Activated CD4-positive, alpha-beta T cell treated with anti-CD3 and anti-CD28 coated beads for 36 hours (primary cell): ENCODE measurements at places on chromosomes 4 and X. TPM values are rescaled to one million over a fixed set of nuclear protein-coding genes. Genes with fewer than 3 reads are reported as not detected.
A peak's percentile ranks its signal among the peaks of the same experiment; 100 is the strongest.

TCEAL7 gene
- total RNA-seq, result not detected

GPR34 gene
- not detected for total RNA-seq

MAGEA9 gene
- not detected for total RNA-seq

SUPT20HL1 gene
- total RNA-seq, result not detected

DNA sequence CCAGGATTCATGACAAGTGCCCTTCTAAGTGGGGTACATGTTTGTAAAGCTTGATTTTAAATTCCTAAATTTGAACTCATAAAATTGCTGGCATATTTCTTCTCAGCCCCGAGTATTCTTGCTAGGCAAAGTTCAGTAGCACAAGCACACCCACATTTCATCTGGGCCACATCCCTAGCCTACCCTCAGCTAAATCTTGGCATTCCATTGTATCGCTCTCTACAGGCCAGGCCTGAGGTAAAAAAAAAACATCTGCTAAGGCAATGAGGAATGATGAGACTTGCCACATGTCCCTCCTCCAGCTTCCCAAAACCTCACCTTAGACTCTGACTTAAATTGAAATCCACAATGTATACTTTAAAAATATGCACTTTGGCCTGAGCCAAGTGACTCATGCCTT is 51.4 kb upstream of the VCX3B start:
- no peak overlapping the region for H3K27ac ChIP-seq
- H3K27me3 ChIP-seq, result no peaks in the 10 kb centered on the region
- H3K4me1 ChIP-seq, result no peaks in the 10 kb centered on the region

DNA sequence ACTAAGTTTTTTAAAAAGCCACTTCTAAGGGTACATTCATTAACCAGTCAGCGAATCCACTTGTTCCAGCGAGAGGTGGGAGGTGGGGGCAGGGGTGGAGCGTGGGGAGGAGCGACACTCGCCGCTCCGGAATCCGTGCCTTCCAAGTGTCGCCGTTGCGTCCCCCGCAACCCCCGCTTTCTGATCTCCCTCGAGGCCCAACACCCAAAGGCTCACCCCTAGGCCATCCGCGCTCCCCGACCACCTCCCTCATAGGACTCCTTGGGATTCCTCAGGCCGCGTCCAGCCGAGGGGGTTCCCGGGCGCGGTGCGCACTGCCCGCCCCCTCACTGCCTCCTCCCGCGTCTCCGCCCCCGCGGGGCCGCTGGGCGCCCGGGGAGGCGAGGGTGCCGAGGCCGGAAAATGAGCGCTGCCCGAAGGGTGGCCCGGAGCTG is 108.1 kb upstream of the STOX2 start:
- peak; percentile 26 for DNase-seq
- H3K27ac ChIP-seq, result no peak overlapping the region
- peaks cover 58% of the 10 kb centered on the region for H3K27me3 ChIP-seq
- H3K4me1 ChIP-seq, result peaks cover 12% of the 10 kb centered on the region
- H3K36me3 ChIP-seq, result peaks cover 5% of the 10 kb centered on the region

GRCh38 chr4:1975880-1976279 is 32.9 kb downstream of the NELFA start:
- no peak overlapping the region for H3K27ac ChIP-seq
- H3K4me1 ChIP-seq, result no peaks in the 10 kb centered on the region
- H3K4me3 ChIP-seq, result no peak overlapping the region

- H3K27me3 ChIP-seq, result peaks cover 2% of the 10 kb centered on the region
- DNase-seq, result no peak
- H3K4me1 ChIP-seq, result peaks cover 2% of the 10 kb centered on the region
- H3K4me3 ChIP-seq, result no peak overlapping the region
Measured at GRCh38 chrX:68488657-68489056, 10.2 kb upstream of the YIPF6 start.

DNA sequence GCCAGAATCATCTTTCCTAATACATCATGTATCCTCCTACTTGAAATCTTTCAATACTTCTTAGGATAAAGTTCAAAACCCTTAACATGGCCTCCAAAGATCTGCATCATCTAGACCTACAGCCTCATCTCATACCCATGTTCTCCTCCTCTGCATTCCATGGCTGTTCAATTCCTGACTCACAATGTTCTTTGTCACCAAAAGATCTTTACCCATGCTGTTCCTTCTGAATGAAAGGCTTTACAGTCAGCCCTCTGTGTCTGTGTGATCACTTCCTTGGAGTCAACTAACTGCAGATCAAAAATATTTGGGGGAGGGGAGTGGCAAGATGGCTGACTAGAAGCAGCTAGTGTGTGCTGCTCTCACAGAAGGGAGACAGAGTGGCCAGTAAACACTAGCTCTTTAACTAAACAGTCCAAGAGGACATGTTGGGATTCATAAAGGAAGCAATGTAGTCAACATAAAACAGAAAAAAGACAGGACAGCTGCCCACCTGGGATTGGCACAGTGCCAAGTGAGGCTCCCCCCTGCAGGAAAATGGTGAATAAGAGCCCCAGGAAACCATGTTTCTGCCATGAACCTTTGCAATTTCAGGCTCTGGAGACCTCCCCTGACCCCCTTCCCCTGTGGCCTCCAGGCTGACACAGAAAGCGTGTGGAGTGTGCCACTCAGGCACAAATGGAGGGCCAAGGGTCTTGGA is 31.9 kb downstream of the CBR4 start:
- no peak for DNase-seq
- peaks cover 43% of the 10 kb centered on the region for H3K36me3 ChIP-seq
- no peak overlapping the region for H3K27ac ChIP-seq
- H3K27me3 ChIP-seq, result no peaks in the 10 kb centered on the region

DNA sequence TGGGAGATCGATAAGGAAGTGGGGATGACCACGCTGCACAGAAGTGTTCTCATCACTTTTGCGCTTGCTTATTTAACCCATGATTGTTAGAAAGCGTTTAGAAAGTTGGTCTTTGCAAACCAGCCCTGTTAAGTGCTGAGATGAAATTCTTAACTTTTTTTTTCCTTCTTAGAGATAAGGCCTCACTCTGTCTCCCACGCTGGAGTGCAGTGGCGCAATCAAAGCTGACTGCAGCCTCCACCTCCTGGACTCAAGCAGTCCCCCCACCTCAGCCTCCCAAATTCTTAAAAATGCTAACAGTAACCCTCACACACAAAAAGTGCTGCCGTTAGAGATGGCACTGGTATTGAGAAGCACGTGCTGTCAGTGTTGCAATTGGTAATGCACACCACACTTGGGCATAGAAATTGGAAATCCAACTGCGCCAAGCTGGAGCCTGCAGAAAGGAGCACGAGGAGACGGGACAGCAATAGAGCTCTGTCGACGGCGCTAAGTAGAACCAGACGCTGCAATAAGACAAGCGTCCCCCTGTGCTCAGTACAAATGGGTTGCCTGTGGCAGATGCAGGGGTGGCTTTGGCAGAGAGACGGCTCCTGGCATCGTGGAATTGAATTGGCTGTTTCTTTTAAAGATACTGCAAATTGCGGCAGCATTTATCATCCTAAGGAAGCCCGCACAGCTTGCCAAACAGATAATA is 113.4 kb downstream of the TBL1X start:
- H3K4me3 ChIP-seq, result no peak overlapping the region
- no peak for DNase-seq
- no peaks in the 10 kb centered on the region for H3K27me3 ChIP-seq
- peaks cover 1% of the 10 kb centered on the region for H3K36me3 ChIP-seq
